ENCODE measurements at places on chromosomes 4 and X. TPM values are rescaled to one million over a fixed set of nuclear protein-coding genes. Genes with fewer than 3 reads are reported as not detected.

- no peak for DNase-seq
- H3K4me3 ChIP-seq, result no peak overlapping the region
- no peaks in the 10 kb centered on the region for H3K4me1 ChIP-seq
Measured at GRCh38 chr4:136302566-136302965, 1229.7 kb downstream of the PCDH18 start.

GRCh38 chr4:10694828-10695209 is 10.3 kb upstream of the CLNK start:
- no peak overlapping the region for H3K27ac ChIP-seq
- DNase-seq, result no peak
- peaks cover 2% of the 10 kb centered on the region for H3K4me1 ChIP-seq
- no peaks in the 10 kb centered on the region for H3K27me3 ChIP-seq
- no peaks in the 10 kb centered on the region for H3K36me3 ChIP-seq
- no peak overlapping the region for H3K4me3 ChIP-seq

GRCh38 chrX:12441381-12442128 is 303.3 kb downstream of the FRMPD4 start:
- H3K4me3 ChIP-seq, result no peak overlapping the region
- H3K27ac ChIP-seq, result no peak overlapping the region
- no peaks in the 10 kb centered on the region for H3K36me3 ChIP-seq
- peaks cover 4% of the 10 kb centered on the region for H3K27me3 ChIP-seq
- H3K4me1 ChIP-seq, result no peaks in the 10 kb centered on the region
- DNase-seq, result no peak

GRCh38 chr4:163662768-163663167 is 168.3 kb downstream of the TMA16 start:
- no peaks in the 10 kb centered on the region for H3K27me3 ChIP-seq
- no peaks in the 10 kb centered on the region for H3K36me3 ChIP-seq
- no peak overlapping the region for H3K27ac ChIP-seq
- no peak for DNase-seq
- no peak overlapping the region for H3K4me3 ChIP-seq

The NPY2R gene
- total RNA-seq, result not detected

DNA sequence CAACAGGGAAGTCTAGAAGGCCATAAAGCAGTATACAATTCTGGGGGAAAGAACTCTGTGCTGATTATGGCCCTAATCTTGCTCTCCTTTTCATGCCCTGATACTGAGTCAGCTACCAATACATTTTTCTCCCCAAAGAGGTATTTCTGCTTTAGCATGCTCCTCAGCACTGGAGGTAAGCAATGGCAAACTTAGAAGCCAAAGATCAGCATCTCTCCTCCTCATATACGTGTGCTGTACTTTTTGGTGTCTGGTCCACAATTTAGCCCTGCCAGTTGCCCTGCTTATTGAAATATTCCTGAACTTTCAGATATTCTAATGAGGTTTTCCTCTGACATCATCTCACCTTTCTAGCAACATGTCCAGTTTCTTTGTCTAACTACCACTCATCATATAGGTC is 226.2 kb downstream of the FSTL5 start:
- H3K27ac ChIP-seq, result no peak overlapping the region
- no peak overlapping the region for H3K4me3 ChIP-seq
- H3K4me1 ChIP-seq, result no peaks in the 10 kb centered on the region
- H3K36me3 ChIP-seq, result no peaks in the 10 kb centered on the region
- no peaks in the 10 kb centered on the region for H3K27me3 ChIP-seq

- no peaks in the 10 kb centered on the region for H3K27me3 ChIP-seq
- no peak for DNase-seq
- H3K4me1 ChIP-seq, result peaks cover 65% of the 10 kb centered on the region
- no peak overlapping the region for H3K27ac ChIP-seq
Measured at GRCh38 chr4:6989331-6989923, 53.7 kb upstream of the TADA2B start.

GRCh38 chrX:69531031-69531755 is 27.1 kb downstream of the NALF2 start:
- no peak overlapping the region for H3K4me3 ChIP-seq
- DNase-seq, result no peak
- H3K27ac ChIP-seq, result no peak overlapping the region
- H3K27me3 ChIP-seq, result no peaks in the 10 kb centered on the region

DNA sequence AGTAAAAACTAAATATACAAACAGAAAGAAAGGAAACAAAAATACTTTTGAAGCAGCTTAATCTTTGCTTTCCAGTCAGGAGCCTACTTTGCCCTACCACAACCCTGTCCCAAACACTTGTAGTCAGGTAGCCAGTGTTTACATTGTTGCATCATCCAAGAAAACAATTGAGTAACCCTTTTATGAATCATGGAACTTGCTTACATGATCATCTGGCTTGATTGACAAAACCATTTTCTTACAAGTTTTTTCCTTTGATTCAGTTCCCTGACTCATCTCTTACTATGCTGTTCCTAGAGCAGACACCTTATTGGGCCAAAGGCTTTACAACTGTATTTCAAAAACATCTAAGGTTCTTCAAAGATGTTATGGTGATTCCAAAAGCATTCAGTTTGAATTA is 740.1 kb downstream of the KLHL13 start:
- no peak for DNase-seq
- H3K27ac ChIP-seq, result no peak overlapping the region

GRCh38 chrX:51395810-51396728 is 63.4 kb downstream of the NUDT10 start:
- peak overlapping the region; percentile 91 for H3K27ac ChIP-seq
- H3K4me3 ChIP-seq, result peak overlapping the region; percentile 89
- H3K36me3 ChIP-seq, result peaks cover 16% of the 10 kb centered on the region
- peaks cover 28% of the 10 kb centered on the region for H3K4me1 ChIP-seq
- DNase-seq, result peak; percentile 59

DNA sequence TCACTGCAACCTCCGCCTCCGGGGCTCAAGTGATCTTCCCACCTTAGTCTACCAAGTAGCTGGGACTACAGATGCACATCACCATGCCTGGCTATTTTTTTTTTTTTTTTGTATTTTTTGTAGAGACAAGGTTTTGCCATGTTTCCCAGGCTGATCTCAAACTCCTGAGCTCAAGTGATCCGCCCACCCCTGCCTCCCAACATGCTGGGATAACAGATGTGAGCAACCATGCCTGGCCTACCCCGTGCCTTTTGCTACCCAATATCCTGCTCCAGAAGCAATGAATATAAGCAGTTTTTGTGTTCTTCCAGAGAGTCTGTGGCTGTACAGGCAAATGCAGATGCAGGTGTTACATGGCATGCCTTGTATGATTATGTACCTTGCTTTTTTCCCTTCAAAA is 50.5 kb downstream of the TBC1D14 start:
- no peak for DNase-seq
- no peak overlapping the region for H3K4me3 ChIP-seq
- no peak overlapping the region for H3K27ac ChIP-seq
- no peaks in the 10 kb centered on the region for H3K36me3 ChIP-seq

DNA sequence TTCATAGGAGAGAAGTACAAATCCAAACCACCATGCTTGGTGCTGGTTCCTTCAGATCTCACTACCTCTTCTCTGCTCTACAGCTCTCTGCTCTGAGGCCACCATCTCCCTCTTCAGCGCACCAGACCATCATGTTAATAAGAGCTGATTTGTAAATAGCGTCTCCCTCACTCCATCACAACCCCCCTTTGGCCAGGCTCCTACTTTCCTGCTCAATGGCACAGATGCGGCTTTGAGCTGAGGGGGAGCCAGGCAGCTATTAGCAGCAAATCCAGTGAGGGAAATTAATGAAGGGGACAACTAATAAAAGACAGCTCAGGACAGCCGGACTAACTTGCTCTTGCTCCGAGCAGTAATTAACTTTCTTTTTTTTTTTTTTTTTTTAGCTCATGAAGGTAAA is 13.1 kb downstream of the NEUROG2 start:
- H3K36me3 ChIP-seq, result no peaks in the 10 kb centered on the region
- no peak overlapping the region for H3K4me3 ChIP-seq
- H3K27me3 ChIP-seq, result peaks cover 60% of the 10 kb centered on the region

The CFI gene
- not detected for total RNA-seq

DNA sequence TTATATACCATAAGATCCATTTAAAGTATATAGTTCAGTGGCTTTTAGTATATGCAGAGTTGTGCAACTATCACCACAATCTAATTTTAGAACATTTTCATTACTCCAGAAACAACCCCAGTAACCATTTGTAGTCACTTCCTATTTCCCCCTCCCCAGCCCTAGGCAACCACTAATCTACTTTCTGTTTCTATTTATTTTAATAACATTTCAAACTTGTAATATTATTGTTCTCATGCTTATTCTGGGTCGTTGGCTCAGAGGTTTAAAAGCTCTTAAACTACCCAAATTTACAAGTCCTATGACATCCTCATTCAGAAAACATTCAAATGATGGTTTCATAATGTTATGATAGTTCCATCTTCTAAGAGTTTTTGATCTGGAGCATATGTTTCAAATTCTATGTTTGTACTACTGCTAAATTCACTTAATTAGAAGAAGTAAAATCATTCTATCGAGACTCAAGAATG is 18.4 kb downstream of the XIAP start:
- DNase-seq, result no peak
- H3K4me1 ChIP-seq, result peaks cover 18% of the 10 kb centered on the region
- no peaks in the 10 kb centered on the region for H3K27me3 ChIP-seq
- H3K4me3 ChIP-seq, result peak overlapping the region; percentile 43

GRCh38 chr4:112196461-112196860 is 35.1 kb upstream of the AP1AR start:
- H3K27me3 ChIP-seq, result no peaks in the 10 kb centered on the region
- peaks cover 3% of the 10 kb centered on the region for H3K36me3 ChIP-seq
- peaks cover 19% of the 10 kb centered on the region for H3K4me1 ChIP-seq
- DNase-seq, result no peak

GRCh38 chrX:136143711-136144110 is 3.6 kb upstream of the FHL1 start:
- peaks cover 22% of the 10 kb centered on the region for H3K4me1 ChIP-seq
- peak overlapping the region; percentile 83 for H3K27ac ChIP-seq

The XK gene
- total RNA-seq, result 0.12 TPM

DNA sequence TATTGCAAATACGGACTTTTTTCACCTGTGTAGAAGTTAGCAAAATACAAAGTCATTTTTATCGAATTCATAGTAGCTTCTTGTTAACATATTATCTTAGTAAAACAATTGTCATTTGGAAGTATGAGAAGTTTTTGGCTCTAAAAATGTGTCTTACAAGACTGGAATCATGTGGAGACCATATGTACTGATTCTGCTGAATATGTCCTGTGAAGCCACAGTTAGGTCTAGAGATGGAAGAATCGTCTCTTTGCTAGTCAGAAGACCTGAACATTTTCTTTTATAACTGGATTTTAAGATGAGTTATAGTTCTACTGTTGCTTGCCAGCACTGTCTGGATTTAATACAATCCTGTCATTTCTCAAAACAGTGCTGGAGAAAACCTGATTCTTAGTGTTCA is 29.0 kb downstream of the TMEM165 start:
- no peak overlapping the region for H3K27ac ChIP-seq
- peaks cover 27% of the 10 kb centered on the region for H3K36me3 ChIP-seq
- no peaks in the 10 kb centered on the region for H3K4me1 ChIP-seq

The ITIH6 gene
- not detected for total RNA-seq

DNA sequence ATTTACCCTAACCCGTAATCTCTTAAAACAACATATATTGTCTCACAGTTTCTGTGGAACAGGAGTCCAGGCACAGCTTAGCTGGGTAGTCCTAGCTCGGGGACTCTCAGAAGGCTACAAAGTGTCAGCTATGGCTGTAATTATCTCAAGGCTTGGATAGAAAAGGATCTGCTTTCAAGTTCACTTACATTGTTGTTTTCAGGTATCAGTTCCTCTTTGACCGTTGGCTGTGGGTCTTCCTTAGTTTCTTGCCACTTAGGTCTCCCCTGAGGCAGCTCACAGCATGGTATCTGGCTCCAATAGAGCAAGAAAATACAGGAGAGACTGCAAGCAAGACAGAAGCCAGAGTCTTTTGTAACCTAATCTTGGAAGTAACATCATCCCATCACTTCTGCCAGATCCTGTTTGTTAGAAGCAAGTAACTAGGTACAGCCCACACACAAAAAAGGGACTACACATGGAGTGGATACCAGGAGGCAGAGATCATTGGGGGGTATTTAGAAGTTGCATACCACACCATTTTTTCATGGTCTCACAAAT is 137.0 kb downstream of the MAGEB5 start:
- DNase-seq, result no peak
- no peak overlapping the region for H3K27ac ChIP-seq
- H3K4me3 ChIP-seq, result no peak overlapping the region
- H3K27me3 ChIP-seq, result no peaks in the 10 kb centered on the region
- H3K36me3 ChIP-seq, result no peaks in the 10 kb centered on the region

The GUCY1B1 gene
- 0.27 TPM for total RNA-seq

- H3K27ac ChIP-seq, result no peak overlapping the region
- H3K27me3 ChIP-seq, result no peaks in the 10 kb centered on the region
- H3K4me1 ChIP-seq, result no peaks in the 10 kb centered on the region
- no peak overlapping the region for H3K4me3 ChIP-seq
- no peak for DNase-seq
Measured at GRCh38 chrX:19028560-19028959, 44.6 kb upstream of the PHKA2 start.

DNA sequence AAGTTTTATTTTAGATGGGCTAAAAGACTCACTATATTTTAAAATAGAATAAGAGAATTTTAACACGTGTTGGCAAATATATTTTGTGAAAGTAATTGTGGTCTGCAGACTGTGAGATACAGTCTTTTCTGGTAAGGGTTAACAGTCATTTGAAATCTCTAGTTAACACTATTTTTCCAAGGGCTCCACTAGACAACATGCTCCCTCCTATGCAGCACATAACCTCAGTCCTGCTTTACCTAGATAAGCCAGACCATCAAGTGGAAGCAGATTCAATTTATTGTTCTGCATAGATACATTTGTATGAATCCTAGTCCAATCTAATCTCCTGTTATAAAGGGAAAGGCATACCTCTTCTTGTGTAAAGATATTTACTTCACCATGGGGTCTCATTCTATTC is 133.2 kb upstream of the CT83 start:
- H3K4me3 ChIP-seq, result no peak overlapping the region
- H3K27me3 ChIP-seq, result no peaks in the 10 kb centered on the region
- no peaks in the 10 kb centered on the region for H3K4me1 ChIP-seq

GRCh38 chr4:57168982-57169381 is 58.8 kb upstream of the IGFBP7 start:
- no peak overlapping the region for H3K27ac ChIP-seq
- H3K4me3 ChIP-seq, result no peak overlapping the region
- H3K4me1 ChIP-seq, result peaks cover 3% of the 10 kb centered on the region
- DNase-seq, result no peak

GRCh38 chrX:115958687-115959359 is 211.7 kb upstream of the AGTR2 start:
- no peaks in the 10 kb centered on the region for H3K4me1 ChIP-seq
- no peak for DNase-seq

- no peaks in the 10 kb centered on the region for H3K27me3 ChIP-seq
- peaks cover 10% of the 10 kb centered on the region for H3K36me3 ChIP-seq
- peaks cover 19% of the 10 kb centered on the region for H3K4me1 ChIP-seq
- H3K4me3 ChIP-seq, result peak overlapping the region; percentile 95
- peak overlapping the region; percentile 91 for H3K27ac ChIP-seq
Measured at GRCh38 chrX:3711331-3711917, 2.0 kb downstream of the PRKX start.

All from activated naive CD8-positive, alpha-beta T cell treated with anti-CD3 and anti-CD28 coated beads for 36 hours (primary cell).